Fibroblast of mammary gland (primary cell): ENCODE measurements at places on chromosomes 7 and 10.

GRCh38 chr7:138092486-138093028 lies 16.3 kb downstream of the AKR1D1 start:
- DNase-seq = no peak

GRCh38 chr10:85557077-85557476 lies 809.5 kb downstream of the GRID1 start:
- DNase-seq = peak; percentile 89

DNA sequence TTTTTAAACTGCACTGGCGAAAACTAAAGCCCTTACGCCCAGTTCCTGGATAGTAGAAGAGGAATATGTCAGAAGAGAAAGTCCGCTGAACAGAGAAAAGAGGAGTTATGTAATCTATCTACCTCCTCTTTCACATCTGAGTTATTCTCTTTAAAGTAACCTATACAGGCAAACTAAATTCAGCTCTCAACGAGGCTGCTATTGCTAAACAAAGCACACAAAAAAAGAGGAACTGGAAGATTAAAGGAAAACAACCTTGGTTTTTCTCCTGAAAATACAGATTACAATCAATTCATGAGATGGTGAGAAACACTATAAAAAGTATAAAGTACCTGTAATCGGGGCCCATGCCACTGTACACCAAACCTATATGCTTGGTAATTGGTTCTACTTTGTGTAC lies 5.8 kb downstream of the PSMA2 start:
- DNase-seq = no peak

DNA sequence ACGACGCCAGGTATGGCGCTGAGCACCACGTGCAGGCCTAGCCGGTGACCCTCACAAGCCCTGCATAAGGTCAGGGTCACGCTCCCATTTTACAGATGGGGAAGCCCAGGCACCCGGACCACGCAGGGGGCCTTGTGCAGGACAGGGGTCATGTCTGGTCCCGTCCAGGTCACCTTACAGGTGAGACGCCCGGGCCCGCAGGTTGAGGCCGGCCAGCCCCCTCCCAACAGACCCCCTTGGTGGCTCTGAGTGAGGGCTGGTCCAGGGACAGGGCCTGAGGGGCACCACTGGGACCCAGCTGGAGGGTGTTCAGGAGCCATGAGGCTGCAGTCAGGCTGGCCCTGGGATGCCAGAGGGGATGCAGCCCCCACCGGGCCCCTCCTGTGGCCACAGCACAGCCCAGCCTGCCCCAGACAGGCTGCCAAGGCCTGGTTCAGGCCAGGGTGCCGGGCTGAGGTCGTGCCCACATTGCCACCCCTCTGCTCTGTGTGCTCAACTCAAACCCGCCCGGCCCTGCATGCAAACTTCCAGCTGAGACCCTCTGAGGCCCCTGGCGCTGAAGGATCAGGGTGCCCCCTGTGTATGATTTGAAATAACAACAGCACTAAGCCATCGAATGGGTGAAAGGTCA lies 69.0 kb downstream of the PWWP2B start:
- no peak for DNase-seq

DNA sequence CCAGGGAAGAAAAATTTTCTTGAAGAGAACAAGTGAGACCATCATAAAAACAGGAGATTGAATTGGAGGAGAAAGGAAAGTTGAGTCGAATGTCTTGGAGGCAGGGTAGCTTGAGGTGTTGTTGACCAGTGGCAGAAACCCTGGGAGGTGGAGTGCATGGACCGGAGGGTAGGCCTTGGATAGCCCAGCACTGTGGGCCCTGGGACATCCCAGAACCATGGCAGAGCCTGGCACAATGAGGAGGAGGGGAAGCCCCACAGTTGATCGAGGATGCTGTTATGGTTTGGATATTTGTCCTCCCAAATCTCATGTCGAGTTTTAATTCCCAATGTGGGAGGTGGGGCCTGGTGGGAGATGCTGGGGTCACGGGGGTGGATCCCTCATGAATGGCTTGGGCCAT lies 157.1 kb downstream of the ITGA8 start:
- DNase-seq = no peak
